ENCODE measurements at places on chromosomes 7 and 10. TPM values are rescaled to one million over a fixed set of nuclear protein-coding genes. Genes with fewer than 3 reads are reported as not detected.

Gene PAPSS2
- total RNA-seq: 71.8 TPM

Gene TAS2R3
- 0.40 TPM for total RNA-seq

Gene CFAP43
- 1.6 TPM for total RNA-seq

Gene PKD1L1
- 0.58 TPM for total RNA-seq

Gene PRR15
- not detected for total RNA-seq

Gene PHF14
- total RNA-seq: 48.5 TPM

Gene OR2A42
- total RNA-seq: not detected

Gene HTR5A
- total RNA-seq: 0.11 TPM

Gene WDFY4
- not detected for total RNA-seq

Gene KAZALD1
- 2.3 TPM for total RNA-seq

GRCh38 chr7:31049005-31049765 is 2.9 kb upstream of the ADCYAP1R1 start:
- no peak for DNase-seq

GRCh38 chr10:20162123-20162522 is 345.9 kb downstream of the PLXDC2 start:
- DNase-seq: no peak

GRCh38 chr10:34156781-34157425 is 658.2 kb downstream of the PARD3 start:
- DNase-seq: no peak

- no peak for DNase-seq
Observed at GRCh38 chr7:150727381-150727780, 9.8 kb upstream of the GIMAP5 start.

DNA sequence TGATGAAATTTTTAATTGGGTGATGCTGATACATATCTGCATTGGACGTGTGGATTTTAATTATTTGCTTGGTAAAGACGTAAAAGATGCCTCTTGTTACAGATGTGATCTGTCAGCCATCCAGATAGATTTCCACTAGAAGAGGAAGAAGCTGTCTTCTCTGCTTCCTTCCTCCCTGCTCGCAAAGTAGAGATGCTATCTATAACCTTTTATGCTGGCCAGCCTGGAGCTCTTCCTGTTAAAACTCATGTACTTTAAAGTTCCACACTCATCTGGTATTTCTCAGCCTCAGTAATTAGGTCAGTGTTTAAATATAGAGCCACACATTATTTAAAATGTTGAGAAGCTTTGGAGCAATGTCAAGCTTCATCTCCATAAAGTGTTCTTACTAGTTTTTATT is 51.2 kb upstream of the TMEM229A start:
- no peak for DNase-seq

DNA sequence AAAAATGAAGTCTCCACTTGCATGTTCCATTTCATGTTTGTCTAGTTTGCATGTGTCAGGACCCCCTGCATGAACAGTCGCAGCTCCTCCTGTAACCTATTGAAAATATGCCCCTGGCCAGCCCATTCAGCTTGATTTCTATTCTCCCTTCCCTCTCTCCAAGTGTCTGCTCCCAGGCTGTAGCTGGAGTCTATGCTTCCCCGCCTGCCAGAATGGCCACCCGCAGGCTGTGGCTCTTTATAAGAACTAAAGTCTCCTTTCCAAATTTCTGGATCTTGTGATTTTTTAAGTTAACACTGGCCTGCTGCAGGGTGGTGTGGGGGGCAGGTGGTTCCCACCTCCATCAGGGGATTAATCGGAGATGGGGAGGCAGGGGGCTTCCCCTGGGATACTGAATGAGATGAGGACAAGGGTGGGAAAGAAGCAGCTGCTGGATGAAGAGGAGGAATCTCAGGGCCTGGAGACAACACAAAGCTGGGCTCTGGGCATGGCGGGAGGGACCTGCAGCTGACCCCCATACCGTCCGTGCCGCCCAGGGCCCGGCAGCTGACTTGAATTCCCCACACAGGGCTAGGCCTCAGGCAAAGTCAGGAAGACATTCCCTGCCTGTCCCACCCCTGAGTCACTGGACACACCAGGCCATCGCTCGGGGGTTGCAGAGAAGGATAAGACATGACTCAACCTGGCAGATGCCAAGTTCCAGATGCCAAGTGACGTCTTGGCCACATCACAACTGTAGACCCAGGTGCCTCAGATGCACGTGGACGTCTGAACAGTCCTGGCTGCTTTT is 399.5 kb upstream of the FOXK1 start:
- no peak for DNase-seq

DNA sequence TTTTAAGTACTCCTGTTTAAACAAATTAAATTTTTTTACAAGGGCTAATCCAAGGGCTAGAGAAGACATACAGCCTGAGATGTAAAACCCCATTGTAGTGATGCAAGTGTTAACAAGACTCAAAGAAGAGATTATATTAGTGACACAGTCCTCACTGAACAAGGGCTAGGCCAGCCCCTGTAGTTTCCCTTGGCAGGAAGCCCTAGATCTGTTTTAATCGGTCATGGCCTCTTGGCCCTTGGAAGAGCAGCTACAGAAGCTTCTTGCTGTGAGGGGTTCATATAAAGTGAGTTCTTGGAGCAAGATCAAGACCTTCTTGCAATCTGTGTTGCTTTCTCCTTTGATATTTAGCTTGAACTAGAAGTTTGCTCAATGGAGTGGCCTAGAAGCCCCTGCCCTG is 1339.4 kb downstream of the XPNPEP1 start:
- no peak for DNase-seq

GRCh38 chr7:108825581-108825909 is 255.9 kb downstream of the DNAJB9 start:
- DNase-seq: no peak

DNA sequence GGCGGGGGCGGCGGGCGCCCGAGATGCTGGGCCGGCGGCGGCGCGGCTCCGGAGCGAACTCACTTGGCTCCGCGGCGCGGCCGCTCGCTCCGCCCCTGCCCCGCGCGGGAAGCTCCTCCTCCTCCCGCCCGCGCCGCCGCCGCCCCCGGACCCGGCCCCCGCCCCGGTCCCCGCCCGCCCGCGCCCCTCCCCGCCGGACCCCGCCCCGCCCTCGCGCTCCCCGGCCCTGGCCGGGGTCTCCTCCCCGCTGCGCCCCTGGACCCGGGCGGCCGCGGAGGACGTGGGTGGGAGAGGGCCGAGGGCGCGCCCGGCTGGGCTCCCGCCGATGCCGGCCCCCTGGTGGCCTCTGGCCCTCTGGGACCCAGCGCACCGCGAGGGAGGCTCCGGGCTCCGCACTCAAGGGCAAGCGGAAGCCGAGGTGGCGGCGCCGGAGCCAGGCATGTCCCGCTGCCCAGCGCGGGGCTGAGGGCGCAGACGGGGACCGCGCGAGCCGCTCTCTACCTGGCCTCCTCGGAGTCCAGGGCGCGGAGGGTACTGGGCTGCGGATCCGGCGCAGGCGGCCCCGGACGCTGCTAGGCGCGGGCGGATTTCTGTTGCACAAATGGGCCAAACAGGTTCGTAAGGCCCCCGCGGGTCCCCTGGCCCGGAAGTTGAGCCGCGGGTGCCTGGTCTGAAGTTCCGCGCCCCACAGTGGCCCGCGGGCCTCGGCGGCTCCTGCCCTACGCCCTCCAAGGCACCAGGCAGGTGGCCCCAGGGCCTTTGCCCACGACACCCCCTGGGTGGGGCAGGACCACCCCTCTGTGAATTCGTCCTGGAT is at the start of gene TCERG1L:
Gene TCERG1L, minus strand, starts transcription at position 61 of the 817 bp plus-strand sequence. CDS start 86 bp downstream, outside the sequence.
- DNase-seq: no peak

- DNase-seq: no peak
Observed at GRCh38 chr7:150374472-150374871, 4.7 kb upstream of the ZNF775 start.

GRCh38 chr7:140672382-140673062 is at the start of gene ADCK2:
Gene ADCK2, plus strand, starts transcription at chr7:140672945. Its CDS starts 386 bp downstream, at chr7:140673331.
- DNase-seq: peak; percentile 52

DNA sequence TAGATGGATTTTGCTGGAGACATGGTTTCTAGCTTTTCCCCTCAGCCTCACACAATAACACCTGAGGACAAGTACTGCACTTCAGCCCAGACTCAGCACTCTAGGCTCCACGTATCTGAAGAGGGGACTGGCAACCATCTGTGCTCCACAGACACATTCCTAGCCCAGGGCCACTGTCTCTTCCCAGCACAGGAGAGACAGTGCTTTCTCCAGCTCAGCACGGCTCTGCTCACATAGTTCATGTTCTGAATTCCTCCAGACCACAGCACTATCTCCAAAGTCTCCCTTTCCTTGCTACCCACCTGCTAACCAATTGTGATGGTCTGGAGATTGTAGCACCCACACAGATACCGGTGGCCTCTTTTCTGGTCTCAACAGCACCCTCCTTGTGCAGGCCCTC is 114.5 kb downstream of the HTR7 start:
- no peak for DNase-seq

GRCh38 chr10:48242171-48242904 is 32.2 kb downstream of the FRMPD2 start:
- no peak for DNase-seq

DNA sequence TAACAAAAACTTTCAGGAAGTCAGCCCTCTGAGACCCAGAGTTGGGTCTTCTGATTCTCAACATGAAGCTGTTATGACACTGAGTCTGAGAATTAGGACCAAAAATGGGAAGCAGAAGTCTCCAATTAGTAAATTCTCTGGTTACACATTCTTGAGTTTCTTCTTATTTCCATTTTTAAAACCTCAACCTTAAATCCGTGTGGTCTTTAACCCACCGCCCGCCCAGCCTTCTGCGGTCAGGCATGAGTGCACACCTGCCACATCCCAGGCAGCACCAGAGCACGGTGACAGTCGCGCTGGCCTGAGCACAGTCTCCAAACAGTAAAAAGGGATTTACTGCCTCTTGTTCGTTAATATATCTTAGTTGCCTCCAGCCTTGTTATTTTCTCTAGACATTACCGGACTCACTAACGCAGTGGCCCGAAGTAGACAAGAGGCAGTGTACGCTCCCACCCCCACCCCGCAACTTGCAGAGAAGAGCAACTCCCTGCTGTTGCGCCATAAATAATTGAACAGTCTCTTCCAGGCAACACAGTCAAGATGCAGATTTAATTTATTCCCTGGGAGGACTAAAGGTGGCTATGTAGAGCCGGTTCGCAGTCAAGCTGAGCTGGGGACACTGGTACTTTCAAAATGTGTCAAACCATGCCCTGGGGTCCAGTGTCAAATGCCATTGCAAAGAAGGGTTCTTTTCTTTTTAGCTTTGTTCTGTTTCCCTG is 147.0 kb upstream of the CELF2 start:
- DNase-seq: no peak

- DNase-seq: no peak
Observed at GRCh38 chr7:2710286-2710655, 22.3 kb downstream of the AMZ1 start.

- no peak for DNase-seq
Observed at GRCh38 chr7:148492157-148492860, 98.3 kb upstream of the C7orf33 start.

GRCh38 chr7:103851357-103851756 is 138.1 kb downstream of the RELN start:
- DNase-seq: no peak

All from SK-MEL-5 (cell line).